ENCODE measurements at places on chromosomes 7 and 10. TPM values are rescaled to one million over a fixed set of nuclear protein-coding genes. Genes with fewer than 3 reads are reported as not detected.

DNA sequence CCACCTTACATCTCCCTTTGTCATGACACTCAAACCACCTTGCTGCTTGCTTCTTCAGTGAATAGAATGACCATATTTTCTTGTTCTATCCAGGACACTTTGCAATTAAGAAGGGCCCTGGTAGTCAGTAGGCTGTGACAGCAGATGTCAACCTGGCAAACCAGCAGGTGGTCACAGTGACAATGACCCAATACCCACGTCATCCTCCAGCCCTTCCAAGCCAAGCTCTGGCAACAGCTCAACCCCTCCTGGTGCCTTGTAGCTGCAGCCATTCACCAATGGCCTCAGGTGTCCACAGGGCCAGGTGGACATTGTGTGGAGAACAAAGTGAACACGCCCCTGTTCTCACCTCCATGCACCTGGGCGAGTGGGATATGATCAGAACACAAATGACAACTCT lies 87.6 kb upstream of the MACROH2A2 start:
- DNase-seq: no peak
- H3K27ac ChIP-seq: no peak overlapping the region
- no peaks in the 10 kb centered on the region for H3K4me1 ChIP-seq

Gene ERV3-1
- total RNA-seq: 14.6 TPM

- H3K36me3 ChIP-seq: no peaks in the 10 kb centered on the region
- H3K27ac ChIP-seq: no peak overlapping the region
- H3K4me1 ChIP-seq: peaks cover 10% of the 10 kb centered on the region
These were observed 2.5 kb upstream of the TNRC18 start for GRCh38 chr7:5426226-5426475.

- H3K4me3 ChIP-seq: no peak overlapping the region
- no peaks in the 10 kb centered on the region for H3K4me1 ChIP-seq
- no peaks in the 10 kb centered on the region for H3K27me3 ChIP-seq
These were observed 168.5 kb downstream of the NOC3L start for GRCh38 chr10:94194256-94194655.

Gene C10orf95
- 0.19 TPM for total RNA-seq

DNA sequence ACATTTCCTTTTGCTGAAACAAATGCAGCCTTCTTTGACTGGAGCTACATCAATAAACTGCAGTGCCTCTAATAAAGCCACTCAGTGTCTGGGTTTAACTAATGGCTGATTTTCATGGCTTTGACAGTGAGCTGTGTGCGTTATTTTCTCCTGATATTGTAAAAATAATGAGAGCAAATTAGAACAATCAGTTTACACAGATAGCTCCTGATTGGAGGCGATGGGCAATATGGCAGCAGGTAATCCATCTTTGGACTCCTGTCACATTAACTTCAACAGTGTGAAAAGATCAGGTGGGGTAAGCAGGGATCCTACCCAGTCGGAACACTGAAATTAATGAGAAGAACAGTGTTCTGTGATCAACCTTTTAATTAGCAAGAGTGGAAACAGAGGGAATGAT lies 100.7 kb downstream of the POLL start:
- H3K4me3 ChIP-seq: no peak overlapping the region
- no peaks in the 10 kb centered on the region for H3K36me3 ChIP-seq
- no peak overlapping the region for H3K27ac ChIP-seq
- no peaks in the 10 kb centered on the region for H3K27me3 ChIP-seq
- no peaks in the 10 kb centered on the region for H3K4me1 ChIP-seq

Gene CUBN
- total RNA-seq: 0.03 TPM

Gene BMPER
- total RNA-seq: not detected

All from GM12878 (cell line).